ENCODE measurements at places on chromosomes 1 and 21.

- DNase-seq = no peak
Observed at GRCh38 chr1:25742316-25742715, 57.7 kb upstream of the SELENON start.

- no peak for DNase-seq
Observed at GRCh38 chr1:4847711-4848110, 193.3 kb downstream of the AJAP1 start.

GRCh38 chr1:205379056-205379455 is 22.3 kb upstream of the KLHDC8A start:
- no peak for DNase-seq

DNA sequence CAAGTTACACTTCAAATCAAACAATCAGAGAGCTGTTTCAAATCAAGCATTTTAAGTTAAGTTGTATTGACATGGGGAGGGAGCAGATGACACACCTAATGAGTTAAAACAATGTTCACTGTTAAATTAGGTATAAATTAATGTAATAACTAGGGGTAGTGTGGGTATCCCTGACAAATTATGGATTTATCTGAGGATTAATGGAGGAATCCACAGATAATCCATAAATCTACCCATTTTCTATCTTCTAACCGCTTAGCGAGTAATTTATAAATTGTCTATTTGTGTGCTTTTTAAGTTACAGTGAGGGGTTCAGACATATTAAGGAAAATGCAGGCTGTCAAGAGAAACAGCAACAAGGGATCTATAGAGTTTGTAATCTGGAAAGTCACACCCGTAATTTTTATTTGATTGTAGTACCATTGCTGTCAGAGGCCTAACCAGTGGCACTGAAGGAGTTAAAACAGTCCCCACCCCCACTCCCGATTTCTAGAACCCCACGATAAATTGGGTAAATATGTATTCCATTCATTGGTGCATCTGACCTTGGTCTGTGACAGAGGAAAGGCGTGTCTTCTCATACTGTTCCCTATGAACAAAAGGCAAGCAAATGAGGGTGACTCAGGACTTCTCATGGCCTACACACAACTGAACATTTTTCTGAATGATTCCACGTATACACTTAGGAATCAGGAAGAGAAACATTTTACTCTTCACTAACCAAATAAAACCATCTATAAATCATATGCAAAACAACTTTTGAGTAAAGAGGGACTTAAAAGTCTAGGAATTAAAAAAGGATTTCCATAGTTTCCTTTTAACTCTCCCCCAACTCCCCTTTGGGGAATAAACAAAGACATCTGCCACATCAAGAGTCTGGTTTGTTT is 7.4 kb downstream of the IRF2BP2 start:
- no peak for DNase-seq
